ENCODE measurements at places on chromosomes 1 and 21.
A peak's percentile ranks its signal among the peaks of the same experiment; 100 is the strongest.

GRCh38 chr21:28018741-28019669 lies 973.7 kb downstream of the LTN1 start:
- DNase-seq = no peak

- DNase-seq = no peak
These were observed 84.1 kb upstream of the ZNF326 start for GRCh38 chr1:89910780-89911179.

- DNase-seq = no peak
These were observed 200.0 kb downstream of the SLC45A1 start for GRCh38 chr1:8517661-8518489.

DNA sequence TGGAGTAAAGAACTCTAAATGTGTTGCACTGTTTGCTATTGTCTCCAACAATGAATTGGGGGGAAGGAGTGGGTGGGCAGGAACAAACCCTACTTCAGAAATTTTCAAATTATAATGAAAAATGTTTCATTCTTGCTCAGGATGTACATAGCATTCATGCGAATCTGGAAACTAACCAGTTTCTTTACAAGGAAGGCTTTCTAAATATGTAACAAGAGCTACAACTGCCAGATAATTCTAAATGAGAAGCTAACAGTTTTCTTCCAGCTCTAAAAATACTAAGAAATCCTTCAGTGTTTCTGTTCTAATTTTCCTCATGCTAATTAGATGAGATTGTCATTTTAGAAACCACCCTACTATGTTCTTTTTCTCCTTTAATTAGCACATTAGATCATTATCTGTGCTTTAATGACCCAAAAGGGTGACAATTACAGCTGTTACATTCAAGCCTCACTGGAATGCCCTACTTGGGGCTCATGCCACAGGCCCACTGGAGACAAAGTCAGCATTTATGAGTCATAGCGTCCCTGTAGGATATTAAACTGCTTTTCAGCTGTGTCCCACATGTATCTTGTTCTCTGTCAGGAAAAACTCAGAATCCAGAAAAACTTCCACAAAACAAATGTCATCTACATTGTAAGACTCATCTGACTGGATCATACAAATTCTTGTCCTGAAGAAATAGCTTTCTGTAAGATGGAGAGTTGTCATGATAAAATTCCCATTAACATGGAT lies 804.6 kb upstream of the CXADR start:
- DNase-seq = no peak

DNA sequence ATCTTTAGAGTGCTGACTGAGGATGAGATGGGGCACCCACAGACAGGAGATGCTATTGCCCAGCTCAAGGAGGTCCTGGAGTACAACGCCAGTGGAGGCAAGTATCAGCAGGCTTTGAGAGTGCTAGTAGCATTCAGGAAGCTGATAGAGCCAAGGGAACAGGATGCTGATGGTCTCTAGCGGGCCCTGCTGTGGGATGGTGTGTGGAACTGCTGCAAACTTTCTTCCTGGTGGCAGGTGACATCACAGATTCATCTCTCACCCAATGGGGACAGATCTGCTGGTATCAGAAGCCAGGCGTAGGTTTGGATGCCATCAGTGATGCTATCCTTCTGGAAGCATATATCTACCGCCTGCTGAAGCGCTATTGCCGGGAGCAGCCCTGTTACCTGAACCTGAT lies 609.8 kb upstream of the NCAM2 start:
- no peak for DNase-seq

- DNase-seq = no peak
These were observed 3.9 kb downstream of the KPRP start for GRCh38 chr1:152761609-152762213.

DNA sequence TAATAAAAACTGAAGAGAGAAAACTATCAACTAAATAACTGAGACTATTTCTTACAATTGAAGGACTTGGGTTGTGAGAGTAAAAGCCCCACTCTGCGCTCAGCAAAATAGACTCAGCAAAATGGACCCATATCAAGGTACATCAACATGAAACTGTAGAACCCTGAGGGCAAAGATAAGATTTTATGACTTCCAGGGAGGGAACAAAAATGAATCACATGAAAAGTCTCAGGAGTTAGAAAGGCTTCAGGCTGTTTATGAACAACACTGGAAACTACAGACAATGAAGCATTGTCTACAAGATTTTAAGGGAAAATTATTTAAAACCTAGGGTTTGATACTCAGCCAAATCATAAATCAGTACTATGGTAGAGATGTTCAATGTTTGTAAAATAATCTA lies 434.3 kb downstream of the PTPRC start:
- DNase-seq = no peak

DNA sequence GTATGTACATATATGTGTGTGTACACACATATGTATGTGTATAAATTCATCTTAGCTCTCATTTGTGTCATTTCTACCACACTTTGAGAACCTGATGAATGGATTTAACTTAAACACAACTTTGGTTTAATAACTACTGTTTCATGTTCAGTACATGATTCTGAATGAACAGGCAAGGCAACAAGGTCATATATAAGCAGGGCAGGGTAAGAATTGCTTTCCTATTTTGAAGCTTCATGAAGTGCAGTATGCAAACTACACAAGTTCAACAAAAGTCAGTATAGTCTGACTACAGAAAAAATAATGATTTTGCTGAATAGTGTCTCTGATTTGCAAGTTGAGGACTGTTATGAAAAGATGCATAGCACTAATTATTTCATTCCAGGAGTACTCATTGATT lies 127.6 kb downstream of the KCNK2 start:
- DNase-seq = peak; percentile 25

DNA sequence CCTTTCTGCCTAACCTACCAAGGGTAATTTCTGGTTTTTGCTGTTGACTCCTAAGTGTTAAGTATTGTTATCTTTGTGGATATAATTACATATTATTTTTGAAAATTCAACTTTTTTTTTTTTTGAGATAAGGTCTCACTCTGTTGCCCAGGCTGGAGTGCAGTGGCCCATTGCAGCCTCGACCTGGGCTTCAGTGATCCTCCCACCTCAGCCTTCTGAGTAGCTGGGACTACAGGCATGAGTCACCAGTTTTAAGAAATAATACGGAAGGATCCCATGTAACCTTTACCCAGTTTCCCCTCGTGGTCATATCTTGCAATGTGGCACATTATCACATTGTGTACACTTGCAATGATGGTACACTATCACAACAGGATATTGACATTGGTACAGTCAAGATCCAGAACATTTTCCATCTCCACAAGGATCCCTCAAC lies 3.1 kb downstream of the CHD1L start:
- no peak for DNase-seq

- DNase-seq = no peak
These were observed 723 bp downstream of the CZIB start for GRCh38 chr1:53219711-53220110.

DNA sequence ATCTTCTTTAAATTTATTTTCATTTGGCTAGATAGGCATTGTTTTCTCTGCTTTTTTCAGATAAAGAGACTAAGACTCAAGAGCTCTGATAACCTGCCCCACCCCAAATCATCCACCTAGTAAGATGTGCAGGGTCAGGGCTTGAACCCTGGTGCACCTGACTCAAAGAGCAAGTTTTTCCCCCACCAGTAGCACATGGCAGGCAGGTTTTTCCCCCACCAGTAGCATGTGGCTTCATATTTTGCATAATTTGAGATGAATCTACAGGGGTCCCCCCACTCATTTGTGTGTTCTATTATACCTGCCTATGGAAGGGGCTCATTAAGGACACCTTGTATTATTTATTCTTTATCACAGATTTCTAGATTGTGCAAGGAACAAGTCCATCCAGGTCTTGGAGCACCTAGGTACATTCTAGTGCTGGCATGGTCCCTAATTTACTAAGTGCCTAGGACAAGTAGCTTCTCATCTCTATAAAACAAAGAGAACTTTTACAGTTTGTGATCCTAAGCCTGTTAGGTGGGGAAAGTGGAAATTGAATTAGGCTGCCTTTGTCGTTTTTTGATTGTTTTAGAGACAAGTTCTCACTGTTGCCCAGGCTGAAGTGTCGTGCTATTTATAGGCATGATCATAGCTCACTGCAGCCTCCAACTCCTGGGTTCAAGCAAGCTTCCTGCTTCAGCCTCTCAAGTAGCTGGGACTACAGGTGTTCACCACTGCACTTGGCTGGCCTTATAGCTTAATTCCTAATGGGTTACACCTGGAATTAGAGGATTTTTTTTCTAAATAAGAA lies 13.2 kb upstream of the CTSE start:
- DNase-seq = no peak

- DNase-seq = no peak
These were observed 538.5 kb downstream of the KIF26B start for GRCh38 chr1:245693116-245693793.

DNA sequence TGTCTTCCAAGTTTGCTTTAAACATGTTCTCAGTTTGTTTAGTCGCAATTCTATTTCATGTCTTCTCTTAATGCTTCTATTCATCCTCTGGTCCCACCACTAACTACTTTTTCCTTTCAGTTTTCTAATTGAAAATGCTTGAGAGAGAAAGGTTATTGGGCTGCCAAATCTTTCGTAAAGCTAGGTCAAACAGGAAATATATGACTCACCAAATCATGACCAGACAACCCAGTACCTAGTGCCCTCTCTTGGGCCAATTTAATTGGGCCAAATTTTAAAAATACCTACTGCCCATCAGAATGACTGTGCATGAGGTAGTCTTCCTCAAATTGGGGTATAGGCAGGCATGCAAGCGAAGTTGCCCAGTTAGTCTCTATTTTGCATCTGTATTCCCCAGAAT lies 295.4 kb upstream of the PBX1 start:
- DNase-seq = no peak

DNA sequence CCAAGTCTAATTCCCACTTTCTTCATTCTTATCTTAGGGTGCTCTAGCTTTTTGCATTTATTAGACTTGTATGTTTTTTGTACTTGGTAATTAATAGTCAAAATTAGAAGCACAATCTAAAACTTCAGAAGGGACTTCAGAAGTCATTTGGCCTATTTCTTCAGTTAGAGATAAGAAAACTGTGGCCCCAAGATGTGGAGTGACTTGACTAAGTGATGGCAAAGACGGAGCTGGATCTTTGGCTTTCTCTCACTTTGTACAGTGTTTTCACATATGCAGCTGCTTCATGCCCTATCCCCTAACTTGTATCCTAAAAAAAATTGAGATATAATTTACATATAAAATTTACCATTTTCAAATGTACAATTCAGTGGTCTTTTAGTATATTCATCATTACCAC lies 21.7 kb downstream of the EPB41 start:
- no peak for DNase-seq

GRCh38 chr1:38885092-38885491 lies 3.7 kb upstream of the GJA9 start:
- no peak for DNase-seq

GRCh38 chr1:229068270-229068987 lies 202.5 kb upstream of the RAB4A start:
- DNase-seq = no peak

- no peak for DNase-seq
These were observed 332.6 kb downstream of the NPHP4 start for GRCh38 chr1:5659606-5660005.

GRCh38 chr1:226492426-226493137 lies 56.0 kb upstream of the STUM start:
- DNase-seq = no peak

- no peak for DNase-seq
These were observed 4.1 kb upstream of the KCNAB2 start for GRCh38 chr1:6041432-6042062.

- DNase-seq = no peak
These were observed 174.7 kb downstream of the NRIP1 start for GRCh38 chr21:14890141-14890540.

GRCh38 chr1:91885213-91885715 lies 687 bp downstream of the TGFBR3 start:
- DNase-seq = peak; percentile 64

GRCh38 chr21:41778930-41779600 lies 12.2 kb upstream of the RIPK4 start:
- peak; percentile 65 for DNase-seq

DNA sequence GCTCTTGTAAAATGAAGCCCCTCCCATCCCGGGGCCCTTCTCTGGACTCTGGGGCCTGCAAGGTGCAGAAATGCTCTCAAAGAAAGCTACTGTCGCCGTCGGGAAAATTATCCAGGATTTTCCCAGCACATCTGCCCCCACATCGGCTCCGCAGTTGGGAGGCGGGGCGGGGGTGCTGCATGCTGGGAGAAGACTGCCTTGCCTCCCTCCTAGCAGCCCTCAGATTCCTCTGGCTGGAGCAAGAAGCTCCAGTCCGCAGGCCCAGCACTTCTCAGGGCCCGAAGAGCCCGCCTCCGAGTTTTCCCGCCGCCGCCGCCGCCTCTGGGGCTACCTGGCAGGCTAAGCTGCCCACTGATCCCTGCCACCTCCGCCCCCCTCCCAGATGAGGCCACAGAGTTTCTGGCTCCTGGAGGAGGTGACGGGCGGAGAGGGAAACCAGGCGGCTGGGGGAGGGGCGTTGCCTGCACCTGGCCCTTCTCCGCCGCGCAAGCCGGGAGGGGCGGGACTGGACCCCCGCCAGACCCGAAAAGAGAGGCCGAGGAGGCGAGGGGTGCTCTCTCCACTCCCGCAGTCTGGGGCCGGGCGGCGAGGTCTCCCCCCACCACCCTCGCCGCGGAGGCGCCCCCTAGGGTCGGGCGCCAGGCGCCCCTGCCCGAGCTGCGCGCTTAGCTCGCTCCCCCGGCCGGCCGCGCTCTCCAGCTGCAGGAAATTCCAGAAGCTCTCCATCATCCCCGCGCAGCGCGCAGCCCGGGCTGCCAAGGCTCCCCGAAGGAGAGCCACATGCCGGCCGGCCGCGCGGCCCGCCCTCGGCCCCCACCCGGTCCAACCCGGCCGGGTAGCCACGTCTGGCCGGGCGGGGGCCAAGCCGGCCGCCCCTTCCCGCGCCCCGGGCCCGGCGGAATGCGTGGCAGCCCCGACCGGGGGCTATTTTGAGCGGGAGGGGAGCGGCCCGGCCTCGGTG lies 28.8 kb downstream of the AHDC1 start:
- DNase-seq = peak; percentile 89

GRCh38 chr1:236914375-236914774 lies 89.9 kb downstream of the MT1HL1 start:
- no peak for DNase-seq

DNA sequence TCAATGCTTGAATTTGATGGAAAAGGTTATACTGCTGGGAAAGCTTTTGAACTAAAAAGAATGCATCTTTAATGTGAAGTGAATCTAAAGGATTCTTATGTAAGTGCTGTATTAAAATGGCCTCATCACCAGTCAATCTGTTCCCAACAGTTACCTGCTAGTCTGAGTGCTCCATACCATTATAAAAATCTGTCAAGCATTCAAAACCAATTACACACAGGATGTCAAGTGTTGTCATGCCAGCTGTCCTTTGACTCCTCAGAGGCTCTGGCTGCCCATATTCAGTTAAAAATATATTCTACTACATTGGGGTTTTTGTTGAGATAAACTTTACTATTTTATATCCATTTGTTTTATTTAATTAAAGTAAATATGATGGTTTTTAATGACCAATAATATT lies 1587.7 kb downstream of the AMY1C start:
- no peak for DNase-seq

DNA sequence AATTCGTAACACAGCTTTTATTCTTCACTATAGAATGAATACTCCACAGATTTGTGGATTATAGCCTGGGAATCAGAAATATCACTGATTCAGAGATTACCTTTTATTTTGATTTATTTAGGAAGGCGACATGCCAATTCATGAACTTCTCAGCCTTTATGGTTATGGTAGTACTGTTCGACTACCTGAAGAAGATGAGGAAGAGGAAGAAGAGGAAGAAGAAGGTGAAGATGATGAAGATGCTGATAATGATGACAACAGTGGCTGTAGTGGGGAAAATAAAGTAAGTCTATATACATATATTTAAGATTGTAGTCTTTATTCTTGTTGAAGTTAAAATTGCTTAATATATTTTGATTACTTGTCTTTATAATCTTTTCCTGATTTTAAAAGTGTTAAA lies 33.1 kb downstream of the MIER1 start:
- no peak for DNase-seq
